ENCODE measurements at places on chromosomes 4 and X.

DNA sequence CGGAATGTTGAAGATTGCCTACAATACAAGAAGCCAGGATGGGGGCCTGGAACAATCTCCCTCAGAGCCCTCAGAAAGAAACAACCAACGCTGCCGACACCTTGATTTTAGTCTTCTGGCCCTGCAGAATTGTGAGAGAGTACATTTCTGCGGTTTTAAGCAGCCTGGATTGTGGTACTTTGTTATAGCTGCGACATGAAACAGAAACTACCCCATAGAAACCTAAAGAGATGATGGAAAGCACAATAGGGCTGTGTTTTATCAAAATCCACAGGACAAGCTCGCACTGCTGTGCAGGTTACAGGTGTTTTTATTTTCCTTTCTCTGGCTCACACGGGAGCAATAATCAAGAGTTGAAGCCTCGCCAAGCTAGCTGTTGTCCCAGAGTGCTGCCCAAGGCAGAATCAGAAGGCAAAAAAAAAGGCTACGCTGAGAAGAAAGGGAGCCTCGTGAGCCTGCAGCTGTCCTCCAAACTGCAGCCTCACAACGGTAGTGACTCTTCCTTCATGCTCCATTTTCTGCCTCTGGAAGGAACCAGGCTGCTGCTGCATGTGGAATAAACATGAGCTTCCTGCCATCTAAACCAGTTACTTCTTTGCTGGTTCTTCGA lies 232.4 kb downstream of the LDB2 start:
- no peak for DNase-seq

GRCh38 chr4:8592366-8593263 lies at the start of gene CPZ:
Gene CPZ (plus strand): TSS chr4:8592765. CDS start chr4:8592834, 69 bp downstream.
- no peak for DNase-seq

DNA sequence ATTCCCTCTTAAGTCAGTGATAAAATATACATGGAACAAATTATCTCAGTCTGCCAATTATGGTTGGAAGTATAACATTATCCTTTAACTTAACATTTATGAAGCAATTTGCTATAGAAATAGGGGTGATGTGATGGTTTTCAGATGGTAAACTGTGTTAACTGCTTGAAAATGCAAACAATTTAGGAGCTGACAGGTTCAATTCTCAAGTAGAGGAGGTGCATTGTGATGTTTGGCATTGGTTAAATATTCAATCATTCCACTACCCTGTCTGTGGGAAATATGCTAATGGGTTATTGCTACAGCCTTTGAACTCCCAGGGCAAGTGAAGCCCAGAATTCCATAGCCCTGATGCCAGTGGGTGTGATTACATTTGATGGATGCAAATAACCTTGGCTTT lies 243.4 kb upstream of the GK2 start:
- peak; percentile 27 for DNase-seq

- DNase-seq = no peak
Measured at GRCh38 chr4:29276150-29276549, 1444.0 kb upstream of the PCDH7 start.

DNA sequence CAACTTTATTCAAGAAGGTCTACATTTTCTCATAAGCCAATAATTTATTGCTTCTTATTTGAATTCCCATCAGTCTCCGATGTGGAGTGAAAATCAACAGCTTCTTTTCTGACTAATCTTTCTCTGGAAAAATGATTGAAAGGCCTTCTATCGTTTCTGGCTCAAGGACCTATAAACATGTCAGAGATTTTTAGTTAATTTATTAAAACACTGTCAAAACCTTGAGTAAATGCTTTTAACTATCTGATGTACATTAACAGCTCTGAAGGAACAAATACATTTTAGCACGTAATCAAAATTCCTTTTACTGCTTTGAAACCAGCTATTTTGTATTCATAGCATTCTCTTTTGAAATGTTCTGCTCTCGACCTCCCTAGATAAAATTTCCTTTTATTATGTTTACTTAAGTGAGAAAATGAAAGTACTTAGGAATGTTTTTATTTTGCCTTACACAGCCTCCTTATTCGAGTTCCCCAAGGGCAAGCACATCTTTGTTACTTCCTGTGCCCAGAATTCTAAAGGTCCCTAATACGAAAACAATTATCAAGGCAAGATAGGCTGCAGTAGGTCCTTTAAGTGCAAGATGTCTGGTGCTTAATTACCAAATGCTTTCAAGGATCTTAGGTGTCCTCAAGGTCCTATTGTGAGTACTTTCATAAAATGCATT lies 3.1 kb upstream of the ZFX start:
- no peak for DNase-seq

DNA sequence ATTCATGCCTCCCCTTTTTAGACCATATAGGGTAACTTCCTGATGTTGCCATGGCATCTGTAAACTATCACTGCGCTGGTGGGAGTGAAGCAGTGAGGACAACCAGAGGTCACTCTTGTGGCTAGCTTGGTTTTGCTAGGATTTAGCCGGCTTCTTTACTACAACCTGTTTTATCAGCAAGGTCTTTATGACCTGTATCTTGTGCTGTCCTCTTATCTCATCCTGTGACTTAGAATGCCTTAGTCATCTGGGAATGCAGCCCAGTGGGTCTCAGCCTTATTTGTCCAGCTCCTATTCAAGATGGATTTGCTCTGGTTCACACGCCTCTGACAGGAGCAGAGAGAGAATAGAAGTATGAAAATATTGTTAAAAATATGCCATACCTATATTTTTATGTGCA lies 355.7 kb downstream of the ADGRL3 start:
- peak; percentile 7 for DNase-seq

GRCh38 chr4:83178029-83178428 lies 63.5 kb upstream of the PLAC8 start:
- no peak for DNase-seq

DNA sequence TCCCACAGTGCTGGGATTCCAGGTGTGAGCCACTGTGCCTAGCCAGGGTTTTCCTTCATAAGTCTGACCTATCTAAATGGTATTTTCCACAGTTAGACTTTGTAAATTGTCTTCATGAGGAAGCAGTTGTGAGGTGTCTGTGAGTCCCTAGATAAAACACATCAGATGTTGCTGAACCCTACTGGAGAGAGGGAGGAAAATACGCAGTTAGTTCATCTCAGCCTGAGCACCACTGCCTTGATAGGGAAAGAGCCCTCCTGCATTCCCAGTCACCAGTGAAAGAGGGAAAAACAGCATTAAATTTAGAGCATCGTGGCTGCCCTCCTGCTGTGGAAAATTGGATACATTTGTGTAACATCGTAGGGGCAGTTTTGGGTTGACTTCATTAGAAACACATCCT lies 31.7 kb upstream of the CLDN34 start:
- no peak for DNase-seq

- no peak for DNase-seq
Measured at GRCh38 chr4:68433582-68433981, 13.7 kb upstream of the TMPRSS11E start.

GRCh38 chr4:146932116-146932515 lies 13.5 kb downstream of the TTC29 start:
- DNase-seq = no peak

DNA sequence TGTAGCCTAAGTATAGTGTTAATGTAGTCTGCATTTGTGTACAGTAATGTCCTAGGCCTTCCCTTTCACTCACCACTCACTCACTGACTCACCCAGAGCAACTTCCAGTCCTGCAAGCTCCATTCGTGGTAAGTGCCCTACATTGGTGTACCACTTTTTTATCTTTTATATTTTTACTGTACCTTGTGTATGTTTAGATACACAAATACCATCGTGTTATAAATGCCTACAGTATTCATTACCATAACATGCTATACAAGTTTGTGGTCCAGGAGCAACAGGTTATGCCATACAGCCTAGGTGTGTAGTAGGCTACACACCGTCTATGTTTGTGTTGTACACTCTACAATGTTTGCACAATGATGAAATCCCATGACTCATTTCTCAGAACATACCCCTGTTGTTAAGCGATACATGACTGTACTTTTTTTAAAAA lies 15.4 kb downstream of the TSPAN5 start:
- no peak for DNase-seq

GRCh38 chr4:128682942-128683666 lies 126.4 kb upstream of the JADE1 start:
- DNase-seq = no peak

DNA sequence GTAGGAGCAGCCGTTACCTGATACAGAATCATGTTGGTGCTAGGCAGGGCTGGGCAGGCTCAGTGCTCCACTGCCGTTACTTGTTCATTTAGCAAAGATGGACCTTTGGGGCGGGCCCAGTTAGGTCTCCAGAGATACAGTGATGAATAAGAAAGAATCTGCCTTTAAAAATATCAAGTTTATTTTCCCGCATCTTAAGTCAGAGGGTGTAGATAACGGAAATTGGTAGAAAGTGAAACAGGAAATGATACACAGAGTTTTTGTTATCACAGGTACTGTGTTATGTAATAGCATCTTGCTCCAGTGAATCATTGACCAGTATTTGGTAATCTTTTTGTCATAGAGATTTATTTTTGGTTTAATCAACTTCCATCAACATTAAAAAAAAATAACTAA lies 5.5 kb downstream of the TMEM131L start:
- no peak for DNase-seq

DNA sequence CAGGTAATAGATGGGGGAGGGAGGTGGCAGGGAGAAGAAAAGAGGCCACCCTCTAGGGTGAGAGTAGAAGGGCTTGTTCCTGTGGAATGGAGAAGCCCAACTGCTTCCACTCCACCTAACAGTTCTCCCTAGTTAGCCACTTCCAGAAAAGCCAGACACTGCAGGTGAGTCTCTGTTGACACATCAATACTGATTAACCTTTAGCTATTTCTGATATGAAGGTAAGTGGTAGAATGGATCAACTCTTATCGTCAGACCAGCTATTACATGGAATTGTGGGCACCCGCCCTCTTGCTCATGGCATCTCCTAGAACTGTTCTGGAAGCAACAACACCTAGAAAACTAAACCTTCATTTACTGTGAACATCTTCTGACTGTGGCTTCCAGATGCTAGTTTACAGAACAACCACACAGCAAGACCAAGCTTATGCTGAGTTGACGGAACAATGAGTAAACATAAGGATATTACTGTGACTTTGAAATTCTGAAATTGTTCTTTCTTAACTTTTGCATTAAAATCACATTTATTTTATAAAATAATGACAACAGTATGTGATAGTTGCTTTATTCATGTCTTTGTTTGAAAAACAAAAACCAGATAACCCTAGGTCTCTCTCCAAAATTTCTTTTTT lies 44.7 kb downstream of the ANXA3 start:
- no peak for DNase-seq

DNA sequence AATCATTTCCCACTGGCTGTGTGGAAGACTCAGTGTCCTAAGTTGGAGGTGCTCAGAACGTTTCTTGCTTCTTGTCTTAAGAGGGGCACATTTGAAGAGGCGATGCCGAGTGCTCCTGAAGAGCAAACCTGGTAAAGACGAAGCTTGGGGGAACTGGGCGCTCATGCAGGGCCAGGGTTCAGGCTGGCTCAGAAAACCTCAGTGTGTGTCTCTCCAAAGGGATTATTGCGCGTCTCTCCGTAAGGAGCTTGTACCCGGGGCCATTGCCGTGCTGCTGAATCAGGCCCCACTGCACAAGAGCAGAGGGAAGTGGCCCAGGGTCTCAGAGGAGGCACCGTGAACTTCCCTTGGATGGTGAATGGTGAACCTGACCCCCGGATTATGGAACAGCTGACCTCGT lies 44.4 kb downstream of the PSAPL1 start:
- DNase-seq = no peak

- DNase-seq = no peak
Measured at GRCh38 chr4:6845027-6845426, 62.5 kb downstream of the KIAA0232 start.

- peak; percentile 22 for DNase-seq
Measured at GRCh38 chr4:2441393-2442174, 22.8 kb downstream of the CFAP99 start.

DNA sequence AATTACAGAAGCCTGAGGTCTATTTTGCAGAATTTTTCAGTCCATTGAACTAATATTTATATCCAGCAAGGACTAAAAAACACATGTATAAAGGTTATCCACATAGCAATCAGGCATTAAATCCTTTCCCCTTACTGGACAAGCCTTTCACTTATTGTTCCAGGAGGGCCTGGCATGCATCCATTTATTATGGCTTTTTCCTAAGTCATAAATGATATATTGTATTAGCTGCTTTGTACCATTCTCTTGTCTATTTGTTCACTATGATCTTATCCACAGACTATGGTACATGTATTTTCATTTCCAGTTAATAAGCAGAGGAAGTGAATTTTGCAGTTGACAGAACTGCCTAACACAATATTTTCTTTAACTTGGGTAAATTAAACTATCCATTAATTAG lies 105.4 kb upstream of the ANK2 start:
- DNase-seq = no peak

DNA sequence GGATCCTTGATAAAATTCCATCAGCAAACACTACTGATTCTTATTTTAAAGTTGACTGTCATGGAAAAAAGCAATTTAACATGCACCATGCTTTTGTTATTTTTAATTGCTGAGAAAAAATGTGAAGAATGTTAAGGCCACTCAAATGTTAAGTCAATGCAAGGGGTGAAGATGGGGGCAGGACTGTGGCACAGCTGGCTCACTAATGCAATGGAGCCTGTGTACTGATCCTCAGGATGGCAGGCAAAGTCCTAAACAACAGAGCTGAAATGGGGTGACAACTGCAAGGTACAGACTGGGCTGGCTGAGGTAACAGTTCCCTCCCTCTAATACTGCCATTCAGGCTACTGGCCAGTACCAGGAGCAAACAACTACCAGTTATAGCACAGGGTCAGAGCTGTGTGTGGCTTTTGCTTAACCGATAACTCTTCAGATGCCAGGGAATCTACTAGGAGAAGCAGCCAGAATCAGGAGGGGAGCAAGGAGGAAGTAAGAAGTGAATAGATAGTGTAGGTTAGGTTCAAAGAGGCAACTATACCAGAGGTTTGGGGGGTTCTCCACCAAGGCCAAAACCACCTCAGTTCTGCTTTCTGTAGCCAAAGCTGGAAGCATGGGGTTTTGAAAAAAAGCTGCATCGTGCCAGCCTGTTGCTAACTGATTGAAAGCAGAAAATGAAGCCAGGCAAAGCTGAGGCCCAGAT lies 372.6 kb downstream of the OPHN1 start:
- no peak for DNase-seq

- no peak for DNase-seq
Measured at GRCh38 chrX:18983666-18984380, at the start of gene PHKA2. Gene PHKA2 (minus strand): TSS chrX:18984114. CDS start chrX:18983932, 182 bp downstream.

DNA sequence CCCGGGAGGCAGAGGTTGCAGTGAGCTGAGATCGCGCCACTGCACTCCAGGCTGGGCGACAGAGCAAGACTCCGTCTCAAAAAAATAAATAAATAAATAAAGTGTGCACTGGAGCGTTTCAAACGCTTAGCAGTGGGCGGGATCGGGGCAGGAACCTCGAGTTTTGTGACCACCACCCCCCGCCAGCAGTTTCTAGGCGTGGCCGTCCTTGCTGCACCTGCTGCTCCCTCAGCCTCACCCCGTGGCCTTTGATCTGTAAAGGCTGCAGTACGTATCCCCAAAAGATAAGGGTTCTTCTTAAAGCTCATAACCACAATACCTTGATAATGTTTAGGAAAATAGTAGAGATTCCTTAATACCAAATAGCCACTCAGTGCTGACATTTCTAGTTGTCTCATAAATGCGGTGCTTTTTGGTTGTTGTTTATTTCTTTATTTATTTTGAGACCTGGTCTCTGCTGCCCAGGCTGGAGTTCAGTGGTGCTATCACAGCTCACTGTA lies 33.2 kb downstream of the PCGF3 start:
- no peak for DNase-seq

GRCh38 chr4:101419336-101420135 lies 72.2 kb upstream of the PPP3CA start:
- peak; percentile 57 for DNase-seq
